Mesenteric fat pad (tissue), 1 donor: ENCODE measurements at places on chromosomes 16 and 17.

GRCh38 chr16:65200857-65201256, 79.0 kb upstream of the CDH11 start:
- DNase-seq, result no peak

DNA sequence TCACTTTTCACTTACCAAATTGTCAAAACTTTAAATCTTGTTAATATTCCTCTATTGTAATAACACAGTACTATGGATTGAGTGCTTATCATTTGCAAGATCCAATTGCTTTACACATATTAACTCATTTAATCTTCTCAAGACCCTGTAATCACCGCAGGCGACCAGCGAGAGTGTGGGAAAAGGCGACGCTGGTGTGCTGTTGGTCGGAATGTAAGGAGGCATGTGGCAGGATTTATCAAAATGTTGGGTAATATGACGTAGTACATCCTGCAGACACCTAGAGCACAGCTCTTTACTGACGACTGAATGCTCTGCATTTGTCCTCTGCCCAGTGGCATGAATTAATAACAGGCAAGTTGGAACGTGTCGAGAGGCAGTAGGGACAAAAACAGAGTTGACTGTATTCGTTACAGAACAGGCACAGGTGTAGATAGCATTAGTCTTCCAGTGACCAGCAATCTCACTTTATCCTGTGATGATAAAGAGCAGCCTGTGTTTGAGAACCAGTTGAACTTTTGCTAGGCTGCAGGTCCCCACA, 80.3 kb downstream of the TNRC6C start:
- no peak for DNase-seq

DNA sequence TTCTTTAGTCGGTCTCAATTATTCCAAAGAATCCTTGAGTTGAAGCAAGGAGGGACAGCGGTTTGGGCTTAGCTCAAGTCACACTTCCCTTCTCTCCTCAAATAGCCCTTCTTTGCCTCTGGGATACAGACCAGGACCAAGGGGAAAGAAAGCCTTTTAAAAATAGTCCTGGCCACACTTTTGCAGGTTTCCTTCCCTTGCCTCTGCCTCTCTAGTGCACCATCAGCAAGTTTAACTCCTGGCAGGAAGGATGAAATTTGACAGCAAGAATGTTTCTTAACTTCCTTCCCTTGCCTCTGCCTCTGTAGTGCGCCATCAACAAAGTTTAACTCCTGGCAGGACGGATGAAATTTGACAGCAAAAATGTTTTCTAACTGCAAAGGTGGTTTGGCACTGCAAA, 7.2 kb upstream of the G6PC1 start:
- no peak for DNase-seq

GRCh38 chr17:76752006-76752405, 14.1 kb downstream of the MFSD11 start:
- DNase-seq, result no peak

GRCh38 chr17:37789021-37789565, 44.2 kb upstream of the HNF1B start:
- no peak for DNase-seq

- no peak for DNase-seq
Observed at GRCh38 chr16:85148931-85149330, 36.7 kb upstream of the CIBAR2 start.

DNA sequence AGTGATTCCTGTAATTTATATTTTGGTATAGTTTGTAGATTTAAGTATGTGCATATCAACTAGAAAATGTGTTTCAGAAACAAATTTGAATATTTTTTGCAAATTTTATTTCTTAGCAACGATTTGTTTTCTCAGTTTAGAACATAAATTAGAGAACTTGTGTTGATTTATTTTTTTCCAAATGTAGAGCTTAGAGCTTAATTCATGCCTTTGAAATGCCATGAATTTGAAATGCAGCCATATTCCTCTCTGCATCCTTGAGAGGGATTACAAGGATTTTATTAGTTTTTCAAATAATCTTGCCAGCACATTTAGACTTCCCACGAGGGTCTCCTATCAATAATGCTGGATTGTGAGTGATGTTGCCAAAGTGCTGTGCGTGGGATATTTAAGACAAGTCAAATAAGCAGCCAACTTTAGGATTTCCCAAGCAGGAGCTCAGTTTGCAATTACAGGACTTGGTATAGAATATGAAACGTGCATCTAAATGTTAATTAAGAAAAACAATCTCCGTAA, 6.7 kb upstream of the SMPD3 start:
- DNase-seq, result no peak

GRCh38 chr17:7644775-7645174, 6.0 kb upstream of the ATP1B2 start:
- no peak for DNase-seq

- no peak for DNase-seq
Observed at GRCh38 chr16:12628536-12628935, 175.2 kb downstream of the CPPED1 start.

DNA sequence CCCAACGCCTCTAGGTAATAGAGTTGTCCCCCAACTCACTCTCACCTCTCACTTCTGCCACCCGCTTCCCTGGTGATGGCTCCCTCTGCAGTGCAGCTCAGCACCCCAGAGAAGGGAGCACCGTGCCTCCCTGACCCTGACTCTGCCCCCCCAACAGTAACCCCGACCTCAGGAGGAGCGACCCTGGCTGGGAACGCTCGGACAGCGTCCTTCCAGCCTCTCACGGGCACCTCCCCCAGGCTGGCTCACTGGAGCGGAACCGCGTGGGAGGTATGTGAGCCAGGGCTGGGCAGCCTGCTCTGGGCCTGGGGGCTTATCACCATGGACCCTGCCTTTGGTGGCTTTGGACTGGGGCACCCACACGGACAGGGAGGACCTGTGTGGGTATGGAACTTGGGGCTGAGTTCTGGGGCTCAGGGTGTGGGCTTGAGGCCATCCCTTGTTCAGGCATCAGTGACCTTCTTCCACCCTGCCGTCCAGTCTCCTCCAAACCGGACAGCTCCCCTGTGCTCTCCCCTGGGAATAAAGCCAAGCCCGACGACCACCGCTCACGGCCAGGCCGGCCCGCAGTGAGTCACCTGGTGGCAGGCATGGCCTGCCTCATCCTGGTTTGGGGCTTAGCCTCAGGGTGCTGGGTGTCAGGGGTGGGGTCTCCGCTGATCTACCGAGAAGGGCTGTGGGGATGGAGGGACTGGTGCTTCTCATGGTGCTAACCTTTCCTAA, 6.7 kb upstream of the C17orf107 start:
- no peak for DNase-seq

DNA sequence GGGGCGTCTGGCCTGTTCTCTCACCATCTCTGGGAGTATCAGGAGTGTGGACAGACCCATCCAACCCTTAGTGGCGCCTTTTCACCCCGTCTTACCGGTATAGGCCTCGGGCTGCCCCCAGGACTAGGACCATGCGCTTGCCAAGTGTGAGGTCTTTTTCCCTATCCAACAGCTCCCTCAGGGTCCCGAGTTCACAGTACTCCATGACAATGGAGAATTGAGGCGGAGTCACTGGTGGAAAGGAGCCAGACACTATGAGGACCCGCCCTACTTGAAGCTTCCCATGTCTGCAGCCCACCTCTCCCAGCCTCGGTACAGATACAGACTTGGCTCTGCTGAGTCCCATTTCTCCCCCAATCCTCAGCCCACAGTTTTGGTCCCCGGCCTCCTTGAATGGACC, 15.9 kb upstream of the RFWD3 start:
- DNase-seq, result no peak

DNA sequence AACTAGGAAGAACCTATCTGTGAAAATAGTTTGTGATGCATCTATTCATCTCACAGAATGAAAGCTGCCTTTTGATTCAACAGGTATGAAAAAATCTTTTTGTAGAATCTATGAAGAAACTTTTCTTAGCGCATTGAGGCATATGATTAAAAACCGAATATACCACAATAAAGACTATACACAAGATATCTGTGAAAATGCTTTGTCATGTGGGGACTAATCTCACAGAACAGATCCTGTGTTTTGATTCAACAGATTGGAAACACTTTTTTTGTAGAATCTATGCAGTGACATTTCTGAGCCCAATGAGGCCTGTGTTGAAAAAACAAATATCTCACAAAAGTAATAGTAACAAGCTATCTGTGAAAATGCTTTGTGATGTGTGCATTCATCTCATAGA, 2247.5 kb downstream of the TP53TG3F start:
- no peak for DNase-seq

DNA sequence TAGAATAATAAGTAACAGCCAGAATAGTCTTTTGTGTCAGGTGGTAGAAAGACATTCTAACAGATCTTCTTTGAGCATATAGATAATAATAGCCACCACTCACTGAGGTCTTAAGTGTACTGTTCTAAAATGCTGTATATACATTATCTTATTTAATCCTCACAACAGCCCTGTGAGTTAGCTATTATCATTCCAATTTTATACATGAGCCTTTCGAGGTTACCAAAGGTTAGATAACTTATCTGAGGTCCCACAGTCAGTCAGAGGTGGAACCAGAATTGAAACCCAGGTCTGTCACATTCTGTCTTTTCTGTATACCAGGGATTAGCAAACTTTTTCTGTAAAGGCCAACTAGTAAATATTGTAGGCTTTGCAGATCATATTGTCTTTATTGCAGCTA, 23.2 kb downstream of the REXO5 start:
- DNase-seq, result no peak

DNA sequence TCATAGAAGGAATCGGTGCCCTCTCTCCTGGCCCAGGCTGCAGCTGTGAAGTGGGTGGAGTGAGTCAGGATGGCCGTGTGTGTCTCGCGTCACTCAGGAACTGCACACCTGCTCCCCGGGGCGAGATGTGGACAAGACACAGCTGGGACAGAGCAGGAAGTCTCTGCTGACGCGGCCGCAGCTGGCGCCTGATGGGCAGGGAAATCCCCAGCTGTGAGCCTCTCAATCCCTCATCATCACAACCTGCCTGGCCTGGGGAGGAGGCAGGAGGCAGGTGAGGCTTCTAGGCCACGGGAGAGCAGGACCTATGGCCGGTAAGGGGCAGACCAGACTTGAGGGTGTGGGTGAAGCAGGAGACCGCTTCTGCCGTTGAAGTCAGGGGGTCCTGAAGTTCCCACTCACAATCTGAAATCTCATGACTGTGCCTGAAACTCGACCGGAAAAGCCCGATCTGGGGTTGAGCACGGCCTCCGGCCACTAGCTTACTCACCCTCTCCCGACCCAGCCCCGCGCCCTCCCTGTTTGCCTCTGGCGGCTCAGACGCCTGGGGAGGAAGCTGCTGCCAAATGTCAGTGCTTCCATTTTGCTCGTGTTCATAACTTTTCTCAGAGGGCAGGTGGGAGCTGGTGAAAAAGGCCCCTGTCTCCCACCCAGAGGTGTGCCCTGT, 1.1 kb upstream of the TRPV3 start:
- no peak for DNase-seq

- DNase-seq, result no peak
Observed at GRCh38 chr16:78490847-78491246, 391.4 kb downstream of the WWOX start.

DNA sequence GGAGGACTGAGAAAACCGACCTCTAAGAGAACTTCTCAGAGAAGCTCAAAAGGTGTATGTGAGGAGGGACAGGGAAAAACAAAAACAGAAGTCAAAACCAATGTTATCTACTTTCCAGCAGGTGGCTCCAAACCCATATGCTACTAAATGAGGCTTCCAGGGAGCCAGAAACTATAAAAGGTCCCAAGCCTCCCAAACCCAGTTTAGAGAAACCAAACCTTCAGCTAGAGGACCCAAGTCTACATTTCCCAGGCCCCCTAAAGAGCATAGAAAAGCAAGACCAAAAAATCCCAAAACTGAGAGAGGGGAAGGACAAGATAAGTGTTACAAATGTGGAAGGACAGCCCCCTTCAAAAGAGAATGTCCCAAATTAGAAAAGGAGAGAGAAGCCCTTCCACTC, 3.7 kb downstream of the HPR start:
- no peak for DNase-seq

- peak; percentile 81 for DNase-seq
Observed at GRCh38 chr17:44758414-44759085, at the start of gene ADAM11. Gene ADAM11, plus strand, starts transcription at chr17:44758988. Its CDS starts 212 bp downstream, at chr17:44759200.

DNA sequence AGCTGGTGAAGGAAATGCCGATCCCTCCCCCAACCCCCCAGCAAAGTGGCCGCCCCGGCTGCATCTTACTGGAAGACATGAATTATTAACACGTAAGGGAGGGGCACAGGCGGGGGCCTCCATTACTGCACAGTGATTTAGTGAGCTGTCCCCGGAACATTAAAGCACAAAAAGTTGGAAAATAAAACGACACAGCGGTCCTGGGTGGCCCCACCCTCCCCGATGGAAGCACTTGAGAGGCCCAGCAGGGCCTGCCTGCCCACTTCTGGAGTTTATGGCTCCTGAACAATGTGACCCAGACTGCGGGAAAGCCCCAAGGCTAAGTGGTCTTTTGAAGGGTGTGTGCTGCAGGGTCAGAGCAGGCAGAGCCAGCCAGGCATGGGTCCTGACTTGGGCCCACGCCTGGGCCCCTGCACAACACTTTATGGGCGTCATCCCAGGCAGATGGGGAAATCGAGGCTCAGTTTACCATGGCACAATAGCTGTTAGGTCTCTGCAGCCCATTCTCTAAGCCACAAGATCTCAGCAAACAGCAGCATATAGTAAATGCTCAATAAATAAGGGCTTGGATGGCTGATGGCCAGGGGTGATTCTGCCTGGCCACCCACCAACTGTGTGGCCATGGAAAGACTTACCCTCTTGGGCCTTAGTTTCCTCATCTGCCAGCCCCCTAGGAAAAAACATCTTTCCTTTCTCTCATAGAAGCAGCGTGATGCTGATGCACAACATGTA, 22.8 kb downstream of the CCDC102A start:
- no peak for DNase-seq

DNA sequence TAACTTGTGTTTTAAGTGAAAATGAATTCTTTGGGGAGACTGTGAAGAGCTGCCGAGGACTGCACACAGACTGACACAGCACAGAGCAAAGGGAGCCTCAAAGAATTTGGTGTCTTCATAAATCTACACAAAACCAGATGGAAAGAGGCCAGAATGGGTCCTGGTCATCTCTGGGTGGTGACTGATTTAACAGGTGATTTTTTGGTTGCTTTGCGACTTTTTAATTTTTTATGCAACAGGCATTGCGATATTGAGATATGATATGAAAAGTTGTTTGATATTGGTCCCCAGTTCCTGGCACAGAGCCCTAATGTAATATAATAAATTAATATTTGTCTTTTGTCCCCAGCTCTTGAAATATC, 12.6 kb upstream of the EIF1 start:
- no peak for DNase-seq

DNA sequence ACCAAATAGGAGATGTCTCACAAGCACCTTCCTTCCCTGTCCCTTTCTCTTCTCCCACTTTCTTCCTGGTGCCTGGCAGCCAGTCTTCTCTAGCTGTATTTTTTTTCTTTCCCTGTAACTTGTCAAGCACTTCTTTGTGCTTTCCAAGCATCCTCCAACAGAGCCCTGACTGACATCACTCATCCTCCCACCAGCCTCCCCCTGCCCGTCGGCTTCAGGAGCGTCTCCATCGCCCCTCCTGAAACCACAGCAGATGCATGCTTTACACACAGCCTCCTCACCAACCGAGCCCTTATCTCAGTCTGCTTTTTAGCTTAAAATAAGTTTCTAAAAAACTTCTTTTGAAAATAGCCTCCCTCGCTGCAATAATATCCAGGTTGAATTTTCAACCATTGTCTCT, 268.7 kb upstream of the CDH5 start:
- DNase-seq, result no peak
